Stimulated activated CD4-positive, alpha-beta T cell treated with anti-CD3 and anti-CD28 coated beads, Interleukin-12 subunit alpha, Interleukin-12 subunit beta, amount 100 ng/mL, for 4 hours (primary cell): ENCODE measurements at places on chromosomes 13 and 19.

- DNase-seq, result no peak
Observed at GRCh38 chr13:79796136-79796535, 315.2 kb downstream of the NDFIP2 start.

- DNase-seq, result no peak
Observed at GRCh38 chr13:109812382-109812781, 26.0 kb upstream of the IRS2 start.

- DNase-seq, result no peak
Observed at GRCh38 chr19:36207605-36208252, 6.7 kb downstream of the ZNF565 start.

- DNase-seq, result no peak
Observed at GRCh38 chr13:74015137-74015536, 119.1 kb downstream of the KLF12 start.

- DNase-seq, result no peak
Observed at GRCh38 chr19:12482509-12482886, 2.1 kb downstream of the ZNF709 start.
